ENCODE measurements at places on chromosomes 1 and 21.

DNA sequence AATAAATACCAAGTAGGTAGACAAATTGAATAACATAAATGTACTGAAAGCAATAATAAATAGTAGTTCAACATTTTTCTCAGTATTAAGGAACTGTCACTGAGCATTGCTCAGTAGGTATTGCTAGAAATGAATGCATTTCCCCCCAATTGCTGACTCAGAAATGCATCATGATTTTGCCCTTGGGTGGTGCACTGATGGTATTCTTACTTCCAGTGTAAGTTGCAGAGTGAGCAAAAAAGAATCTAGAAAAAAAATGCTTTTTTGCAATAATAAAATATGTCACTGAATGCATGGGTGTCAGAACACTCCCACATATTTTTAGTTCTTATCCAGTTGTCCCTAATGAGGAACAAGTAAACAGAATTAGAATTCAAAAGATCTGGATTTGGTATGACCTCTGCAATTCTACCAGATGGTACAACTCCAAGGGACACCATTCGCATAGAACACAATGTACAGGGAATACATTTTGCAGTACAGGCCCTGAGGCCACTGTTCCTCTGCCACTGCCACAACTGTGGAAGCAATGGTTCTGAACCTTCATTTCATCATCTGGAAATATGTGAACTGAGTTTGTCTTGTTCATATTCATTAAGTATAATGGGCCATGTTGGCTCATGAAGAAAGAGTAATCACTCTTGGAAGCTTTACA, 78.0 kb downstream of the ATP6V1G3 start:
- DNase-seq: peak; percentile 77

GRCh38 chr1:9442278-9442846, 96.9 kb upstream of the SLC25A33 start:
- no peak for DNase-seq

DNA sequence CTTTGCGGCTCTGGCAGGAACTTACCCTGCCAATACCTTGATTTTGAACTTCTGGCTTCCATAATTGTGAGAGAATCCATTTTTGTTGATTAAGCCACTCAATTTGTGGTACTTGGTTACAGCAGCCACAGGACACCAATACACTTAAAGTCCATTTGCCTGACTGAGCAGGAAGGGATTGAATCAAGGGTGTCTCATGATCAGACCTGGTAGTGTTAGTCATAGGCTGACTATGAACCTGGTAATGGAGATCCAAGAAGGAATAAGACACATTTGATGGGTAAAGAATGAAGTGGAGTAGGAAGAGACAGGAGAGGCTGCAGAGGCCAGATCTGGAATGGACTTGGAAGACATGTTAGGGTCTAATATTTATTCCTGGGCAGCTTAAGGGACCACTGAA, 31.2 kb upstream of the MAP1LC3C start:
- DNase-seq: peak; percentile 33

DNA sequence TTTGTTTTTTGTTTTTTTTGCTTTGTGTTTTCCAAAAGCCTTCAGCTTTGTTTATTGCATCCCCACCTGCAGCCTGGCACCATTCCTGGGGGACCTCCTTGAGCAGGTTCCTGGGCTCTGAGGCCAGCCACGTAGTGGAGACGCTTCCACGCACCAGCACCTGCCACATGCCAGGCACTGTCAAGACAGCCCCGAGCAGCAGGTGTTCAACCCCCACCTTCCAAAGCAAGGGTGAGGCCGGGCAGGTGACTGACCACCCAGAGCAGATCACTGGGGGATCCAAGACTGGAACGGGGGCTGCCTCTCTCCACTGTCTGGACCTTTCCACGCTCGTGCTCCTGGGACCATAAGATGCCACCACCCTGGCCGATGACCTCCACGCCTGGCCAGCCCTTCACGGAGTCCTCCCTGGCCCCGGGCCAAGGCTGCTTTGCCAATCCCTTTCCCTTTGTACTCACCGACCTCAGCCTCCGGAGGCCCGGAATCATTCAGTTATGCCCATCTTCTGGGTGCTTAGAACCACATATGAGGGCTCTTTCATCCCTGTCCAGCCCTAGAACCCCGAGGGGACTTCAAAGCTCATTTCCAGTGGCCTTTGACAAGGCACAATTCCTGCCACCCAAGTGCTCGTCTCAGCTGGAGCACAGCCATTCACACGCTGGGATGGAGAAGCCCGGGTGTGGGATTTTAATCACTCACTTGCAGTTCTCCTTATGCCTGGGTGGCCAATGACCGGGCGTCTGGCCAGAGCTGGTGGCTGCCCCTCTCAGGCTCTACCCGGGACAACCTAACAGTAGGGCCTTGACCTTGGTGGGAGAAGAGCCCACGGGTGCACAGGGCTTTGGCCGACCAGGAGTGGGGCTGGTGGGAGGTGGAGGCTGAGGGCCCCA, 330.8 kb downstream of the NPHP4 start:
- DNase-seq: no peak

GRCh38 chr1:185419718-185420117, 102.7 kb upstream of the IVNS1ABP start:
- DNase-seq: no peak

DNA sequence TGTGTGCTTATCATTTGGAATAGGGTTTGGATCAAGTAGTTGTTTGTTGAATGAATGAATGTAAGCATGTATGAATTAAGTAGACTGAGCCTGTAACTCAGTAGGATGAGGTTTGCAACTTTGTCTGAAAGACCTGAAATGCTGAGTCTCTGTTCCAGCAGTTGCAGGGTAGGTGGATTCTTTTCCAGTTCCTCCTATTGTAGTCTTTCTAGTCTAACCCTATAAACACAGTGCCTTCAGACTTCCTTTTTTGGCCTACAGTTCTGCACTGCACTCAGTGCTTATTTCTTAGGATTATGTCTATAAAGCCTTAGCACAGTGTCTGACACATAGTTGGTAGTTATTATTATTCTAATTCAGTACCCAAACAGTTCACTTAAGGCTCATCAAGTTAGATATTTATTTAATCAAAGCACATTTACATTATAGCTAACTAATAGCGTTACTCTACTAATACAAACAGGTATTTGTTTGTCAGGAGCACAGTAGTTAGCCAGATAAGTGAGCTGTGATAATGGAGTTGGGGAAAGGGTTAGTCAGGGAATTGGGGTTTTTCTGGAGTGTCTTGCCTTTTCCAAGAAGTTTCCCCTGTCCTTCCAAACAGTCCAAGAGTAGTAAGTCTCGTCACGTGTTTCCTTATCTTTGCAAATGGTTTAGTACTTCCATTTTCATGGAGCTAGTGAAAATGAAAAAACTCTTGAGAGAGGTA, 45.0 kb downstream of the ABCD3 start:
- no peak for DNase-seq

- DNase-seq: no peak
Measured at GRCh38 chr1:97120806-97121205, 399.2 kb downstream of the PTBP2 start.

- DNase-seq: no peak
Measured at GRCh38 chr1:11857164-11857851, 1.4 kb downstream of the NPPB start.

GRCh38 chr1:53579221-53580008, 120.2 kb downstream of the DMRTB1 start:
- no peak for DNase-seq

DNA sequence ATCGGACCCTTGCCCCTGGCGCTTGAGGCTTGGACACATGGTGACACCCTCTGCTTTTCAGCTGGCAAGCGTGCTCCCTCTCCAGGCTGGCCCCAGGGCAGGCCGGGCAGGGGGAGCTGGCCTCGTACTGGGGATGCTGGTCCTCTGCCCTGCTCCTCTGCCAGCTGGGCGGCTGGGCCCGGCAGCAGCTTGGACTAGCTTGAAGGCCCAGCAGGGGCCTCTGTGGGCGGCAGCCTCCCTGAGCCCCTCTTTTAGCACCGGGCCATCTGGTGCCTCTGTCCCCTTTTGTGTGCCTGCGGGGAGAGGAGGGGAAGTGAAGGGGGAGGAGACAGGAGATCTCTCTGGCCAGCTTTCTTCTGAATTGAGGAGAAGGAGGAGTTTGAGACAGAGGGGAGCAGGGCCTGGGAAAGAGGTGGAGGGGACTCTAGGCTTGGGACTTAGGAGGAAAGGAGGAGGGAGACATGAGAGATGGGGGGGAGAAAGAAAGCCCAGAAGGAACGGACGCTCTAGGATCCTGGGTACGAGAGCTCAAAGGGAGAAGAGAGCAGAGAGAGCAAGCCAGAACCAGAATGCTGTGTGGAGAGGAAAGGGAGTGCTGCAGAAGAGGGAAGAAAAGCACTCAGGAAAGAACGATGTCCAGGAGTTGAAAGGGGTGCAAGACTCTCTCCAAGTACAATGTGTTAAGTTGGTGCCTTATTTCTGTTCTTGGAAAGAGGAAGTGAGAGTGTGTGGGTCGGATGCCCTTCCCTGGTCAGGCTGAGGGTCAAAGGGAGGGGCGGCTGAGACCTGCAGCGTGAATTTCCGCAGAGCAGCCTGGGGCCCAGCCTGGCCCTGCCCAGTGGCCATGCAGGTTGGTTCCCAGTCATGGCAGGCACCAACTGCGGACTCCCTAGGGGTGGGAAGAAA, 40.3 kb downstream of the IER5 start:
- DNase-seq: no peak

- DNase-seq: no peak
Measured at GRCh38 chr1:243827206-243827605, 22.8 kb downstream of the AKT3 start.

- no peak for DNase-seq
Measured at GRCh38 chr1:178945763-178946266, 74.9 kb upstream of the ANGPTL1 start.

GRCh38 chr1:237542525-237543418, 347.9 kb downstream of the ZP4 start:
- DNase-seq: no peak

DNA sequence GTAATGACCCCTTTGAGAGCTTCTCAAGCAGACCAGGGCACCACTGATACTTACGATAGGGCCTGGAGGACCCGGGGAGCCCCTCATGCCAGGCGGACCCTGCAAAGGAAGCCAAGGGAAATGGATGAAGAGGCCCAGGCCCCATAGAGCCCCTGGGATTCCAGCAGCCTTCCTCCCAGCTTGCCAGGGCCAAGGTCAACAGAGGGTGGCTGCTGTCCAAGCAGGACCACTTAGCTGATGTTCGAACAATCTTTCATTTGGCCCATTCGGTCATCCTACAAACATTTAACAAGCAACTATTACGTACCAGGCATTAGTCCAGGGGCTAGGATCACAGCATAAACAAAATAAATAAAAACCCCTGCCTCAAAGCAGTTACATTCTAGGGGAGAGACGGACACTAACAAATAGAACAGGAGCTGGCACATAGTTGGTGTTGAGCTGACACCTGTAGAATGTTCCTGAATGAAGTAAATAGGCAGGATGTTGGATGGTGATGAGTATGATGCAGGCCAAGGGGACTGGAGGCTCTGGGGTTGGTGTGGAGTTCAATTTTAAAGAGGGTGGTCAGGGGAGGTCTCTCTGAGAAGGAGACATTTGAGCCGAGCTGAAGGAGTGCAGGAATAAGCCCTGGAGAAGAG, 27.0 kb upstream of the PEF1 start:
- no peak for DNase-seq

- DNase-seq: no peak
Measured at GRCh38 chr1:155137154-155137949, 1.7 kb downstream of the SLC50A1 start.

DNA sequence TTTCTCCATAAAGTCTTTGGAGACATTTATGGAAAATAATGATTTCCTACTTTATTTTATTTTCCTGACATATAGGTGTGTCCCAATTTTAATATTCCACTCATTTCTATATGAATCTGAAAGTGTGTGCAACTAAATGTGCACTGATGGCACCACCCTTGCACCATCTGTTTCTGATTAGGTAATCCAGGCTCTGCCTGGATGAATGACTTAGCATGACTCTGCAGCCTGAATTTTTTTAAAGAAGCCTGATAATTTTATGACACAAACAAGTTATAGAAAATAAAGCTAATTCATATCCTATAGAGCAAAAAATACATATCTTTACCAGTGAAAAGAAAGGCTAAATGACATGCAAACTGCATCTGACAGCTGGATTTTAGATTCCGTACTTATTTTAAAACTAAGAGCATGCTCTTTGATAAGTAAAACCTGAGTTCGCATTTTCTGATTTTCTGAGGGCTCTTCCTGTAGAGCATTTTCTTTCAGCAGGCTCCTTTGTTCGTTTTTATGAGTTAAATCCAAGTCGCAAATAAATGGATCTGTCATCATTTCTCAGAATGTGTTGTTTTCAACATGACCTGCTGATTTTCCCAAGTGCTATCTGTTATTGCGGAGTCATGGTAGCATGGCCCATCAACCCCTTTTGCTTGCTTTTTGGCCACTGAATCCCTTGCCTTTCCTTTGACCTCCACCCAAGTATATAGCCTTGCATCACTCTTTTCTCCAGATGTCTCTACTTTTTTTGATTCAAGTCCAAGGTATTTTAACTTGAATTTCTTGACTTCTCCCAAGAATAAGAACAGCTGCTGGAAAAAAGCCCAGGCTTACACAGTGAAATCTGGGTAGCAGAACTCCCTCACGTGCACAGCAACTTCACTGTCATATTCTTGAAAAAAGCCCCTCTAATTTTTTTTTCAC, 52.8 kb upstream of the LYPLAL1 start:
- no peak for DNase-seq

- DNase-seq: no peak
Measured at GRCh38 chr1:1371746-1372711, 3.0 kb downstream of the AURKAIP1 start.

DNA sequence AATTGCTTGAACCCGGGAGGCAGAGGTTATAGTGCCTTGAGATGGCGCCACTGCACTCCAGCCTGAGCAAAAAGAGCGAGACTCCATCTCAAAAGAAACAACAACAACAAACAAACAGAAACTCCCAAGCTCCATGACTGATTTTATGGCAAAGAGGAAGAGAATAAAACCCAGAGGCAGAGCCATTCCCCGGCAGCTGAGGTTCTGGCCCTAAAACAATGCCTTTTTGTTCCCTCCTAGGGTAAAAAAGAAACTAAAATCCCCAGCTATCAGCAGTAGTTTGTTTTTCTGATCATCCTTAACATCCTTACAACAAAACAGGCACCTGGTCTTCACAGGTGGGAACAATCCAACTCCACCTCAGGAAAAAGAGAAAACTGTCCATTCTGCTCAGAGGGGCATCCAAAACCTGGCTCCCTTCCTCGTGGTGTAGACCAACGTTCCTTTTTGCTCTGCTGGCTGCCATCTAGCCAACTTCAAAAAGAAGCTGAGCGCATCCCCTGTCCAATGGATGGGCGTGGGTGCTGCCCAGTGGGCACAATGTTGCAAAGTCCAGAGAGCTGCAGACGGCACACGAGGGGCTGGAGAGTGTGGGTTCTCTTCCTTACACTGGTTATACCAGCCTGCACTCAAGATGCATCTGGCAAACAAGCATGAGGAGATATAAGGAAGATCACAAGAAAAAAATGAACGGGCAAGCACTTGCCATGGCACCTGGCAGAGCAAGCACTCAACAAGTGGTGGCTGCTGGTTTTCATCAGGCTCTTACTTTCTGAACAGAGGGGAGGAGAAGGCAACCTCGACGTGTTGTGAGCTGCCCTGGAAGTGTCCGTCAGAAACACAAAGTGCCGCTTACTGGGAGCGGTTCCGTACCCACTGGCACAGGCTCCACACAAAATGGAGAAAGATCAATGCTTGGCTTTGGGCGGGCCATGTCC, 54.7 kb downstream of the SLC66A1 start:
- DNase-seq: no peak

- no peak for DNase-seq
Measured at GRCh38 chr1:192555399-192555798, 20.2 kb upstream of the RGS1 start.

Measured in RWPE1 (cell line).